ENCODE measurements at places on chromosomes 2 and 18.

- no peak for DNase-seq
Observed at GRCh38 chr18:73212442-73212841, 344.7 kb upstream of the NETO1 start.

- no peak for DNase-seq
Observed at GRCh38 chr18:43422518-43422917, 145.2 kb upstream of the SYT4 start.

- no peak for DNase-seq
Observed at GRCh38 chr2:236677368-236677767, 107.7 kb downstream of the ACKR3 start.

GRCh38 chr2:181312515-181312927, 144.7 kb upstream of the ITGA4 start:
- DNase-seq, result no peak

GRCh38 chr2:24832073-24832461, 38.8 kb downstream of the CENPO start:
- DNase-seq, result no peak

DNA sequence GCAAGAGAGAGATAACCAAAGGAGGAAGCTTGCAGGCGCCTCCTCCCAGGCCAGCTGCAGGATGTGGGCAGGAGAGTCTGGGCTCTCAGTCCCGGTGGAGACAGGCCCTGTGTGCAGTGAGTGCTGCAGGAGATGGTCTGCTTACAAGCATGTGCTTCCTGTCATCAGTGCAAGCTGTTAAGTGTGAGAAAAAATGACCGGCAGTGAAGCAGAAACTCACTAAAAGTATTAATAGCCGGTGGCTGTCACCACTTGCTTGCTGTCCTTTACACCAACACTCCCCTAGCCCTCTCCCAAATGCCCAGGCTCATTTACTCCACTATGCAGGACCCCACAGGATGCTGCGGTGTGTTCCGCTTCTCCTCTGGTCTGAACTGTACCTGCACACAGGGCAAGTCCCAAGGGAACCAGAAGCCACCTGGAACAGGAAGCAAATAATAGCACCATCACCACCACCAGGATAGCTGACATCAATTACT, 435.6 kb upstream of the HS6ST1 start:
- DNase-seq, result no peak
